Activated T-helper 2 cell treated with anti-CD3 and anti-CD28 coated beads, Interferon-gamma antibody, Interleukin-2, Interleukin-4, amounts not matched to agents 10 μg/mL and 5 μg/mL and 100 μg/mL, durations not matched to agents 14 hours and 24 hours and 36 hours (primary cell): ENCODE measurements at places on chromosomes 11 and 22. TPM values are rescaled to one million over a fixed set of nuclear protein-coding genes. Genes with fewer than 3 reads are reported as not detected.

DNA sequence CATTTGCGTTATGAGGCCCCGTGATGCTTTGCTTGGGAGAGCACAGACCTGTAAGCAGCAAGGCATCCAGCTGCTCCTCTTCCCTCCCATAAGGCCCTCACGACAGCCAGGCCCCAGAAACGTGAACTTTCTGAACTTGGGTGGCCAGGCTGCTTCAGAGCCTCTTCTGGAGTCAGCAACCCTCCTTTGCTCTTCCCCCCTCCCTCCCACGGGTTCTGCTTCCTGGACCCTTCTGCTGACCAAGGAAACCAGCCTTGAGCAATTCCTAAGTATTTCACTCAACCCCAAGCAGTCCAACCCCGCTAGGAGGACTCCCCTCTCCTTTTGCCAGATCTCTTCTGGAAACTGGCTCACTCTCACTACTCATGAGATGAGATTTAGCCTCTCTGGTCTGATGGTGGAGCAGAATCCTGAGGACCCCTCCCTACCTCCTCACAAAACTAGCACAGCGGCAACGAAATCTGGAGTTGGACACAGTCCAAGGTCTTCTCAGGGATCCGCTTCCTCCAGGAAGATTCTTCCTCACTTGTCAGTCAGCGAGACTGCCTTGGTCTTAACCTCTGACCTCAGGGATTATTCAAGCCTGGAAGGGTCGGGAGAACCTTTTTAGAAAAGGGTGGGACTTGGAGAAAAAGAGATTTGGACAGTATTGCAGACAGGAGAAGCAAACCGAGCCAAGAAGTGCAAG is 86.2 kb downstream of the UBASH3B start:
- DNase-seq = no peak

Gene THY1
- 35.2 and 37.3 TPM in 2 replicates for total RNA-seq

Gene SPDYC
- total RNA-seq = not detected in 2 replicates

GRCh38 chr11:79708319-79708932 is 267.6 kb upstream of the TENM4 start:
- DNase-seq = no peak

- no peak for DNase-seq
Observed at GRCh38 chr11:85685820-85686459, at the start of gene CCDC89. Gene CCDC89, minus strand, starts transcription at chr11:85686195. Its CDS starts 65 bp downstream, at chr11:85686130.

DNA sequence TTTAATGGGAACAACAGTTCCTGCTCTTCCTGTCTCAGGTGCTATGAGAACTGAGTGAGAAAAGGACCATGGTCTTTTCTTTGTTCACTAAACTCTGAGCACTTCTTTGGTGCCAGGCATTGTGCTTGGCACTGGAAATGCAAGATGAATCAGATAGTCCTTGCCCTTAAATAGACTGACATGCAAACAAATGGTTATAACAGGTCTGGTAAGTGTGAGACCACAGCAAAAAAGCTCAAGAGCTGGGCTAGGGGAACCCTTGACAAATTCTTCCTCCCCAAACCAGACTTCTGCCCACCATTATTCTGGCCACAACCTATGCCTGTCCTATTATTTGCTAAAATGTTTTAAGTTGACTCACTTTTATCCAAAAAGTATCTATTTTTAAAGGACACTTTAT is 5.1 kb downstream of the SLC43A3 start:
- no peak for DNase-seq

GRCh38 chr11:117843666-117844484 is 19.3 kb upstream of the FXYD2 start:
- DNase-seq = peak; percentile 66

Gene UPB1
- total RNA-seq = 0.09 and 0.11 TPM in 2 replicates

GRCh38 chr11:65584106-65584505 is 8.3 kb downstream of the EHBP1L1 start:
- no peak for DNase-seq
